ACHN (cell line): ENCODE measurements at places on chromosomes 3 and 15.

DNA sequence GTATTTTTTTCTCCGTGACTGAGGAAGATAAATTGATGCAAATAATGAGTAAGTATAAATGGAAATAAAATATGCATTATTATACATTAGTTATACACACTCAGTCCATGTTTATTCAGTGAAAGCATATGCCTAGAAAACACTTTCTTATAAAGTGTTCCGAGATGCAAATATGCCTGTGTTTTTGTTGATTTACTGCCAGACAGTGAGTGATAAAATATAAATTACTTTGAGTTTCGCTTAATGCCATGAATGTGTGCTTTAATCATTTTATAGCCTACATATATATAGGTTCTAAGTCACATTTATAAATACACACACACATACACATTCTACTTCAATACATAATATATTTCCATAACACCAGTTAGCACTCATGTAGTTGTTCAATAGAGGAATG is 569.2 kb downstream of the UNC13C start:
- no peak for DNase-seq

GRCh38 chr3:65334045-65334665 is 646.4 kb upstream of the ADAMTS9 start:
- DNase-seq, result no peak

DNA sequence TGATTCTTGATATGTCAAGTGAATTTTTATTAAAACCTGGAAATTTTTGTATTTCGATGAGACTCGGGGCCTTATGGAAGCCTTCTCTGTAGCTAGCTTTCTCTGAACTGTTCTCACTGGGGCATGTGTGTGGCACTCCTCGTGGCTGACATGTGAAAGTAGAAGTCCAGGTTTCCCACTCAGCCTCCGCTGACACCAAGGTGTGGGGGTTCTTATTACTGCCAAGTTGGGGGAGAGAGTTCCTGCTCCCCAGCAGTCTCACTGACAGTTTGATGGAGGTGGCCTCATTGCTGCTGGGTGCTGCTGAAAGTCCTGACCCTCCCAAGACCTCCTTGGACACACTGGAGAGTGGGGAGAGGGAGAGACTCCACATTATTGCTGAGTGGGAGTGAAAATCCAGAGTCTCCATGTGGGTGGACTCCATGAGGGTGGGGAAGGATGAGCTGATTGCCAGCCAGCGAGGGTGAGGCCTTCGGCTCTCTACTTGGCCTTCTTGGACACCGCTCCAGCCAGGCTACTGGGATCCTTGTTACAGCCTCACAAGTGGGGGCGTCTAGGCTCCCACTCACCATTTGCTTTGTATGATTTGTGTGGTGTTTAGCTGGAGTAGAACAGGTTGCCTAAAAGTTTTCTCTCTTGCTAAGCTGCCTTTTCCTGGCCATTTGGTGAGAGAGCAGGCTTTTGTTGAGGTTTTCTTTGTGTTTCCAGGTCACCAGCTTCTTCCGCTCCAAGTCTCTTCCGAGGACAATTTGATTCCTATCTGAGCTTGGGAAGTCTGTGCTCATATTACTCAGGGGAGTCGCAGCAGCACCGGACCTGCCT is 64.1 kb downstream of the LSM3 start:
- no peak for DNase-seq

DNA sequence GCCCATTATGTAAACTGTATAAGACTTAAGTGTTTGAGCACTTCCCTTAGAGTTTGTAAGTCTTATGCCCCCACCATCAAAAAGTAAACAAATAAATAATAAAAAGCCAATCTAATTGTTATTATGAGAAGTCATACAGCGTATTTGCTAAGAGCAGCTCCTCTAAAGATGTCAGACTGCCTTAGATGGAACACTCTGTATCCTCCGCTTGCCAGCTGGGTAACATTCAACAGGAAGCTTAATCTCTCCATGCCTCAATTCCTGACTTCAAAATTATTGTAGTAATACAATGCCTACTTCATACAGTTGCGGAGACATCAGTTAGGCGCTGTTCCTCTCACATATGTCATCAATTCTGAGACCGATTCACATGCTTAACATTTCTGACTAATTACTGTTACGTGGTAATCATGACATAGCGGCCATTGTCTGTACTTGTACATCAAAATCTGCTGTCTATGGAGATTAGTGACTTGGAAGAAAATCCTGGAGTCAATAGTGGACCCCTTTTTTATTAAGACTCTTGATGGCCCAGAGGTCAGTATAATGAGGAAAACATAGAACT is 417.7 kb downstream of the LPP start:
- no peak for DNase-seq

DNA sequence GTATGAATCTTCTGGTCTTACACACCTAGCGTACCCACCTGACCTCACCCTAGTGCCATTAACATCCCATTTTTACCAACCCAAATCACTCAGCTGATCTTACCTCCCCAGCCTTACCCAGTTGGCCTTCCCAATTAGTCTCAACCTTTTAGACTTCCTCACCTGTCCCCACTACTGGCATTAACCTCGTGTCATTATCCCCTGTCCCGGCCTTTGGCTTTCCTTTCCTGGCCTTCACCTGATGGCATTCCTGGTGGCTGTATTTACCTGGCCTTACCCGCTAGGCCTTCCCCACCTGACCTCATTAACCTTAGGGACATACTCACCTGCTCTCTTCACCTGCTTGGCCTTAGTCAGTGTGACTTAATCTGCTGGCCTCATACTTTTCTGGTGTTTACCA is 104.1 kb downstream of the IL12A start:
- no peak for DNase-seq

DNA sequence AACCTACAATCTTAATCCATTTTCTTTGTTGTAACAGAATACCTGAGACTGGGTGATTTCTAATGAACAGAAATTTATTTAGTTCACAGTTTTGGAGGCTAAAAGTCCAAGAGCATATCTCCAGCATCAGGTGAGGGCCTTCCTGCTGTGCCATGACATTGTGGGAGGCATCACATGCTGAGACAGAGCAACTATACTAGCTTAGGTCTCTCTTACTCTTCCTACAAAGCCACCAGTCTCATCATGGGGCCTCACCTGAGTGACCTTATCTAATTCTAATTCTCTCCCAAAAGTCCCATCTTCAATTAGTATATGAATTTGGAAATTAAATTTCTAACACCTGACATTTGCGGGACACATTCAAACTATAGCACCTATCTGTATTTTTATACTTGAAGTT is 247.1 kb upstream of the MRPL3 start:
- DNase-seq, result no peak

- no peak for DNase-seq
Observed at GRCh38 chr15:98854496-98854895, 153.1 kb downstream of the PGPEP1L start.

DNA sequence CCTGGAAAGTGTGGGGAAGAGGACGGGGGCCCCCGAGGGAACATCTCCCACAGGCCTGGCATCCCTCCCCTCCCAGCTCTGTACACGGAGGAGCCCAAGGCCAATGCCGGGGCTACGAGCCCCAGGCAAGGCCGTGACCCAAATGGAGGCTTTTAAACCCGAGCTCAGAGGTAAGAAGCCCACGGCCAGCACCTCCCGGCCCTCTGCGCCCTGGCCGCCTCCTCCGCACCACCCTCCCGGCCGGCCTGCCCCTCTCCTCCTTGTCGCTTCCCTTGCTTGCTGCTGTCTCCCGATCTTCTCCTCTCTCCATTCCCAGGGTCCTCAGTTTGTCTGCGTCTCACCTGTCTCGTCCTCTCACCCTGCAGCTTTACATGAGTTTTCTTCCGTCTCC is 1.3 kb downstream of the MUC4 start:
- DNase-seq, result no peak

- DNase-seq, result no peak
Observed at GRCh38 chr15:60797444-60798040, 318.6 kb upstream of the ICE2 start.

- DNase-seq, result no peak
Observed at GRCh38 chr3:60898321-60898720, 352.9 kb downstream of the FHIT start.

DNA sequence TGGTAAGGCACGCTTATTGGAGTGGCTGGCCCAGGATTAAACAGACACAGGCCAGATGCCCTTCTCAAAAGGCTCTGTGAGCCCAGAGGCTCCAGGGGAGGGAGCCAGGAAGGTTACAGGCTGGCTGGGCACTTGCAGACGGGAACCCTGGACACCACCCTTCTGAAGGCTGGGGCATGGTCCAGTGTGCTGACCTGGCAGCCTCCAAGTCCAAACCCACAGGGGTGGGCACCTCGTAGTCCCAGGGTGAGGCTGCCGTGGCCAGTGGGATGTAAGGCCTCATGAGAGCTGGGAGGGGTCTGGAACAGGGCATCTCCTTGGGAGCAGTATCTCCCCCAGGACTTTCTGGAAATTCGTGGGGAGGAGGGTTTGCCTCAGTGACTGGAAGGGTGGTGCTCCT is 19.6 kb downstream of the EFCC1 start:
- no peak for DNase-seq

GRCh38 chr15:68801572-68802148 is 19.0 kb downstream of the ANP32A start:
- no peak for DNase-seq

DNA sequence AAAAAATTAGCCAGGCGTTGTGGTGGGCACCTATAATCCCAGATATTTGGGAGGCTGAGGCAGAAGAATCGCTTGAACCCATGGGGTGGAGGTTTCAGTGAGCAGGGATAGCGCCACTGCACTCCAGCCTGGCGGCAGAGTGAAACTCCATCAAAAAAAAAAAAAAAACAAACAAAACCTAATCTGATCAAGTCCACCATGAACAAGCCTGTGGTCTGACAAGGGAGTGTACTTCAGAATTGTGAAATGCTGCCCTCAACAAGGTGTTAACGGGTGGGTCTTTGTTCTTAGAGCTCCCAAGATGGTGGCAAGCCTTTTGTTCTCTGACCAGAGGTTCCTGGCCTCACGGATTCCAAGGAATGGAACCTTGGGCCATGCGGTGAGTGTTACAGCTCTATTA is 24.2 kb upstream of the SLC30A4 start:
- no peak for DNase-seq

DNA sequence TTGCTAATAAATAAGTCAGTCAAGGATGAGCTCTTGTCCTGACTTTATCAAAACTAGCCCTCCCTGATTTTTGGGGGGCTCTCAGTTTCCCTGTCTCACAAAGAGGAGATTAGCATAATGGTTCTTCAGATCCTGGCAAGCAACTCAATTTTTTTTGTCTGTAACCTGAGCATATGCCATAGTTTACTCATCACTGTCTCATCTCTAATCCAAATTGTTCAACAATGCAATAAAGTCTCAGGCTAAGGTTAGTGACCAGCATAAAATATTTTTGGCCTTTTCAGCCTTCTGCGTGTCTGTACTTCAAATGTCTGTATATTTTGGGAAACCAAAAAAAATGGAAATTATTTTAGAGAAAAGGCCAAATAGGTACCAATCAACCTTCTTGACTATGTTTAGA is 465.6 kb upstream of the TPRG1 start:
- DNase-seq, result no peak

- DNase-seq, result no peak
Observed at GRCh38 chr3:71629289-71629688, 45.8 kb upstream of the FOXP1 start.

DNA sequence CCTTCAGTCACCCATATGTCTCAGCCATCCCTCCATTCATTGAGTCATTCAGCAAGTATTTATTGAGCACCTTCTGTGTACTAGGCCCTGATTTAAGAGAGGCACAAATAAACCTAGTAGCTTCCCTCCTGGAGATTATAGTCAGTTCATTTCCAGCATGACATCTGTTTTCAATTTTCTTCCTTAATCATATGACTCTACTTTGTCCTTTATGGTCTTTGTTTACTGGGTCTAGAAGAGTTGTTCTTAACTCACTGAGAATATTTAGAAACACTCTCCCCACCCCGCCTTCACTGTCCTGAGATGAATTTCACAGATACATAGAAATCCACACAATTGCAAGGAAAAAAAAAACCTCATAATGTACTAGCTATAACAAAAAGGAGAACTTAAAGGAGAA is 44.8 kb upstream of the ADAMTS9 start:
- no peak for DNase-seq

DNA sequence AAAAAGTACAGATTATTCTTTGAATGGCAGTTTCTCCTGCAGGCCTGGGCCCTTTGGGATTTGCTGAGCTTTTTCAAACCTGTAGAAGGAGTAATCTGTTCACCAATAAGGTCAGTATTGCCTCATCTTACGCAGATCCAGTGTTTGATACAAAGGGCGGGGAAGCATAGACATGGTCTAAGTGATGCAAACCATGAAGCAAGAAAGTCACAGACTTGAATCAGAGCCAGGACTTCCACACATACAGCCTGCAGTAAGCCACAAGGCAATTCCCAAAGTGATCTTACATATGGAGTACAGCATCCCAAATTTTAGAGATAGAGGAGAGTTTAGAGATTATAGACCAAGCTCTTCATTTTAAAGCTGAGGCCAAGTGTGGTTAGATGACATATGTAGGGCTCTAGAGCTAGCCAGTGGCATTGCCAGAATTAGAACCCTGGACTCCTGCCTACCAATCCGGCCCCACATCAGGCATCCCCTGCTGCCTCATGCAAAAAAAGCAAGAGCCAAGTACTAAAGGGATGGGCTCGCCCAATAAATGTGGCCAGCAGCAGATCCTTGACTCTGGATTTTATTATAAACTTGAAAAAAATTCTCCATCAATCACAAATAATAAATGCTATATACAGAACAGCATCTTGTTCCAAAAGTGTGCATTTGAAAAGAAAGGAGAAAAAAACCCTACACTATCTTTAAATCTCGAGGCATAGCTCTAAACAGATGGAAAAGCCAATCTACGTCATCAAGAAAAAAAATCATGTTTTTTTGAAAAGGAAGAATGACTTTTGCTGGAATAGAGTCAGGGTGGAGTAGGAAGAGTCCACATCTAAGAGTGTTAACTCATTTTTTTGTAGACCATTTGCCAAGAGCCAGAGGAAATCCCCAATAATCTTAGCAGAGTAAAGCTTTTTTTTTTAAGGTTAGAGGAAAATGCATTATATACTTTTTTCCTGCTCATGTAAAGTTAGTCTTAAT is 24.0 kb downstream of the ABI3BP start:
- no peak for DNase-seq

GRCh38 chr15:75669191-75669878 is 21.6 kb downstream of the SNX33 start:
- no peak for DNase-seq

DNA sequence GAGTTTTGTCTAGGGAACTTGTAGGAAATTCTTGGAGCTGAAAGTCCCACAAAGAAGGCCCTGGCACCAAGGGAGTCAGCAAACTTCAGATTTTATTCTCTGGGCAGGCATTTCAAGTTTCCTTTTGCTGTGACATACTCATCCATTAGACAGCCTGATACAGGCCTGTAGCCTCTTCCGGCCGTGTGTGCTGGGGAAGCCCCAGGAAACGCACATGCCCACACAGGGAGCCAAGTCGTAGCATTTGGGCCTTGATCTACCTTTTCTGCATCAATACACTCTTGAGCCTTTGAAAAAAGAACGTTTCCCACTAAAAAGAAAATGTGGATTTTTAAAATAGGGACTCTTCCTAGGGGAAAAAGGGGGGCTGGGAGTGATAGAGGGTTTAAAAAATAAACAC is 15.0 kb downstream of the TIGIT start:
- DNase-seq, result no peak

DNA sequence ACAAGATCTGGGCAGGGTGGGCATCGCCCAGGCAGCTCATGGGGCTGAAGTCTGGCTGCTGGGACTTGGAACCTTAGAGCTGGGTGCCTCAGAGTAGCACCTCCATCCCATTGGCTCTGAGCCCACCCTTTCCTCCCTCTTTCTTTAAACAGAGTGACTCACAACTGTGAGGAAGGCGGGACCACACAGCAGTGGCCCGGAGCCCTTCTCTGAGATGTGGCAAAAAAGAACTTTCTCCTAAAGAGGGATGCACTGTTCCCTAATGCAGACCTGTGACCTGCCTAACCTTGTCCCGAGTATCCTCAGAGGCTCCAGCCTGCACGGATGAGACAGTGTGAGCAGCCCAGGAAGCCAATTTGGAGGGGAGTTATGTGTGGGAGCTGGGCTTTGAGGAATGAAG is 23.6 kb downstream of the PRR20G start:
- DNase-seq, result no peak
